ENCODE measurements at places on chromosomes 4 and X.

- peak; percentile 66 for DNase-seq
Observed at GRCh38 chr4:3442959-3443749, 1.4 kb downstream of the HGFAC start.

GRCh38 chr4:106930522-106930921, 105.6 kb downstream of the DKK2 start:
- no peak for DNase-seq

DNA sequence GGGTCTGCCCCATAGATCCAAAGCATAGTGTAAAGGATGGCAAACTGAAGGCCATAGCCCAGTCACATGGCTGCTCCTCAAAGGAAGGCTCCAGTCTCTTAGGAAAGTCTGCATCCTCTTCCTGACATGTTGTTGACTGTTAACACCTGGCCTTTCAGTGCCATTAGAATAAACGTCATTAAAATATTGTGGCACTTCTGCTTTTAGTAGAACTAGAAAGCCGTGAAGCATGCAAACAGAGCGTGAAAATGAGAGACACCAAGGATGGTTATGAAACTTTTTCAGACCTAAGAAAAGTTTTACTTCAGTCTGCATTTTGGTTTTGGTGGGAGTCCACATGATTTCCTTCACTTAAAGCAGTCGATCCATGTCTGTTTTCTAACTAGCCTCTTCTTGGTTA, 41.1 kb upstream of the AFF2 start:
- no peak for DNase-seq

GRCh38 chr4:112361181-112361791, 64.1 kb downstream of the ALPK1 start:
- no peak for DNase-seq

DNA sequence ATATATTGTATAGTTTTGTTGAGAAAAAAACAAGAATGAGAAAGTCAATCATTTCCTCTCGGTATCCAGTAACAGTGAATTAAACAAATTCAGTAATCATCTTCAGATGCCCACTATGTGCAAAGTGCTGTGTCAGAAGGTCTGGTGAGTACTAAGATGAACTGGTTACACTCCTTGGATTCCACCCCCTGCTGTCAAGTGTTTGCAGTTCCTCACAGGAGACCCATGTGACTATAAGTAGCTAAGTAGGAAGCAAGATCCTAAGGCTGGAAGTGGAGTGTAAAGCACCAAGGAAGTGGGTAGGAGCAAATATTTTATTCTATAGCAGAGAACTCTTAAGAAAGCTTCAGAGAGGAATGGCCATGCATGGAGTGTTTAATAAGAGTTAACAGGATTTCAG, 73.6 kb downstream of the SNX25 start:
- DNase-seq = no peak

- DNase-seq = no peak
Observed at GRCh38 chr4:55549888-55550287, 3.2 kb upstream of the CLOCK start.

DNA sequence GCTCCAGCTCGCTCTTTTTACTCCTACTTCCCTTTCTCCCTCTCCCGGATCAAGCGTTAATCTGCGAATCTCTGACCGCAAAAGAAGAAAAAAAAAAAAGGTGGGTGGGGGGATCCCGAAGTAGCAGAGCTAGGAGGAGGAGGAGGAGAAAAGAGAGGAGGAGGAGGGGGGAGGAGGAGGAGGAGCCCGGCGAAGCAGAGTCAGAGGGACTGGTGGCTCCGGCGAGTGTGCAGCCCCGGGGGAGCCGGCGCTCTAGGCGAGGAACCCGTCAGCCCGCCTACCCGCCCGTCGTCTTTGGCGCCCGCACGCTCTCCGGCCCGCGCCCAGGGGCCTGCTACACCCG, at the start of gene NHSL2:
Gene NHSL2 (plus strand): TSS at position 203 of the 343 bp plus-strand sequence.
- peak; percentile 25 for DNase-seq

All from Calu3 (cell line).